ENCODE measurements at places on chromosomes 16 and 17. TPM values are rescaled to one million over a fixed set of nuclear protein-coding genes. Genes with fewer than 3 reads are reported as not detected.

ZG16 gene
- total RNA-seq: not detected

TAT gene
- not detected for total RNA-seq

GCGR gene
- not detected for total RNA-seq

TEDC2 gene
- total RNA-seq: 17.7 TPM

FOXL1 gene
- 0.46 TPM for total RNA-seq

KRT40 gene
- total RNA-seq: not detected

ATP6V0C gene
- total RNA-seq: 69.8 TPM

C1QTNF8 gene
- total RNA-seq: not detected

PABPN1L gene
- not detected for total RNA-seq

SDK2 gene
- total RNA-seq: 3.0 TPM

PPP1R27 gene
- not detected for total RNA-seq

TM4SF5 gene
- not detected for total RNA-seq

NKD1 gene
- total RNA-seq: 0.48 TPM

C16orf86 gene
- 1.2 TPM for total RNA-seq

TMEM238L gene
- not detected for total RNA-seq

RAB11FIP4 gene
- 9.0 TPM for total RNA-seq

MMP2 gene
- 52.9 TPM for total RNA-seq
